ENCODE measurements at places on chromosomes 7 and 10.

GRCh38 chr10:59976909-59977308 is 70.6 kb upstream of the CCDC6 start:
- H3K4me1 ChIP-seq: peaks cover 3% of the 10 kb centered on the region
- H3K27me3 ChIP-seq: no peaks in the 10 kb centered on the region
- no peak overlapping the region for H3K4me3 ChIP-seq
- no peak for DNase-seq
- no peaks in the 10 kb centered on the region for H3K36me3 ChIP-seq
- no peak overlapping the region for H3K27ac ChIP-seq

- no peaks in the 10 kb centered on the region for H3K4me1 ChIP-seq
- H3K27ac ChIP-seq: no peak overlapping the region
- peaks cover 3% of the 10 kb centered on the region for H3K27me3 ChIP-seq
- no peak overlapping the region for H3K4me3 ChIP-seq
Measured at GRCh38 chr7:37480041-37481031, 31.7 kb upstream of the ELMO1 start.

DNA sequence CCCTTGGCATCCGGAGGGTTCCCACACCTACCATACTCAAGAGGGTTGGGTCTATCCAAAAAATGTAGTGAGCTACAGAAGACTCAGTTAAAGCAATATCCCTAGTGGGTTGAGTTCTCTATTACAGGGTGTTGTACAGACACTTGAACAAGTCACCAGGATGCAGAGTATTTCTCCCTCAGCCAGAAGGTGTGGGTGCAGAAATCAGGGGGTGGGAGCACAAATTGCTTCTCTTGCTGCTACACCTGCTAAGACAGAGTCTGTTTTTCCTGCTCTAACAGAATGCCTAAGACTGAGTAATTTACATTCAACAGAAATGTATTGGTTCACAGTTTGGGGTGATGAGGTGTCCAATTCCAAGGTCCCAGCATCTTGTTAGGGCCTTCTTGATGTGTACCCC is 433.4 kb downstream of the TCERG1L start:
- H3K4me1 ChIP-seq: no peaks in the 10 kb centered on the region

- H3K4me3 ChIP-seq: no peak overlapping the region
- H3K27ac ChIP-seq: no peak overlapping the region
- no peaks in the 10 kb centered on the region for H3K27me3 ChIP-seq
- DNase-seq: no peak
- H3K4me1 ChIP-seq: no peaks in the 10 kb centered on the region
- no peaks in the 10 kb centered on the region for H3K36me3 ChIP-seq
Measured at GRCh38 chr10:3372281-3372680, 199.7 kb upstream of the PITRM1 start.

GRCh38 chr7:104089612-104090011 is 100.2 kb upstream of the RELN start:
- no peaks in the 10 kb centered on the region for H3K4me1 ChIP-seq
- no peak overlapping the region for H3K4me3 ChIP-seq
- peaks cover 2% of the 10 kb centered on the region for H3K27me3 ChIP-seq
- no peak for DNase-seq
- H3K36me3 ChIP-seq: no peaks in the 10 kb centered on the region

DNA sequence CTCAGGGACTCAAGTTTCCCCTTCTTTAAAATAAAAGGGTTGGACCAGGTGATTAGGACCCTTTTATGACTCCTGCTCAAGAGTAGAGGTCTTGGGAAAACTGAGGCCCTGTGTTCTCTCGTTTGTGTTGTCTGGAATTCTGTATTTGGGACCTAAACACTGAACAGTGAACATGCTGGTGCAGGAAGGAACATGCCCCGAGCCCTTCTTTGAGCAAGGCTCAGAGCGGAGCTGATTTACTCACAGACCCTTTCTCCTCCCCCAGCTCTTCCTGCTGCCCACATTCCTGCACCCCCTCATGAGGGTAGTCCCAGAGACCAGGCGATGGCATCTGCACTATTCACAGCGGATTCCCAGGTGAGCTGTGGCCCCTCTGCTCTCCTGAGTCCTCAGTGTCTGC is 14.2 kb downstream of the ZKSCAN1 start:
- no peak overlapping the region for H3K4me3 ChIP-seq
- no peak overlapping the region for H3K27ac ChIP-seq
- DNase-seq: no peak
